ENCODE measurements at places on chromosomes 7 and 10. TPM values are rescaled to one million over a fixed set of nuclear protein-coding genes. Genes with fewer than 3 reads are reported as not detected.

TBATA gene
- total RNA-seq = not detected

HYAL4 gene
- total RNA-seq = not detected

HOXA3 gene
- total RNA-seq = 0.90 TPM

C7orf33 gene
- not detected for total RNA-seq

GPER1 gene
- total RNA-seq = 2.0 TPM

EGFR gene
- total RNA-seq = 63.9 TPM

DNA sequence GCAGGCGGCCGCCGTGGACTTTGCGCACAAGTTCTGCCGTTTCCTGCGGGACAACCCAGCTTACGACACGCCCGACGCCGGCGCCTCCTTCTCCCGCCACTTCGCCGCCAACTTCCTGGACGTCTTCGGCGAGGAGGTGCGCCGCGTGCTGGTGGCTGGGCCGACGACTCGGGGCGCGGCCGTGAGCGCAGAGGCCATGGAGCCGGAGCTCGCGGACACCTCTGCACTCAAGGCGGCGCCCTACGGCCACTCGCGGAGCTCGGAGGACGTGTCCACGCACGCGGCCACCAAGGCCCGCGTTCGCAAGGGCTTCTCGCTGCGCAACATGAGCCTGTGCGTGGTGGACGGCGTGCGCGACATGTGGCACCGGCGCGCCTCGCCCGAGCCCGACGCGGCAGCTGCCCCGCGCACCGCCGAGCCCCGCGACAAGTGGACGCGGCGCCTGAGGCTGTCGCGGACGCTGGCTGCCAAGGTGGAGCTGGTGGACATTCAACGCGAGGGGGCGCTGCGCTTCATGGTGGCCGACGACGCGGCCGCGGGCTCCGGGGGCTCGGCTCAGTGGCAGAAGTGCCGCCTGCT lies 14.1 kb downstream of the SH2B2 start:
- no peaks in the 10 kb centered on the region for H3K4me1 ChIP-seq
- H3K4me3 ChIP-seq = no peak overlapping the region
- no peak overlapping the region for H3K27ac ChIP-seq
- peaks cover 2% of the 10 kb centered on the region for H3K27me3 ChIP-seq
- H3K36me3 ChIP-seq = no peaks in the 10 kb centered on the region

DNA sequence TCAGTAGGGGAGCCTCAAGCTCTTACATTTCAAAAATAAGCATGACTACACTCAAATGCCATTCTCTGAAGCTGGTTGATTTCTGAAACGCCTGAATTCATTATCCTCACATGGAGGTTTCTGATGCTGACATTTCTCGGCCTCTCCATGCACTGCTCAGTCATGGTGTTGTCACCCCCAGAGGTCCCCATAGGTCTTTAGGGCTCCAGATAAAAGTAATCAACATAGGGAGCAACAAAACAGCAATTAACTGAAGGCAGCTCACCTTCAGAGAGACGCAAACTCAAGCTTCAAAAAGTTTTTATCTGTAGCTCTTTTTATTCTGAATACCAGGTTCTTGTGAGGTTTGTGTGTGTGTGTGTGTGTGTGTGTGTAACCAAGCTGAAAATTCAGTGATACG lies 223.2 kb upstream of the LRRN3 start:
- DNase-seq = no peak
- no peaks in the 10 kb centered on the region for H3K36me3 ChIP-seq
- no peaks in the 10 kb centered on the region for H3K27me3 ChIP-seq
- H3K4me3 ChIP-seq = no peak overlapping the region
- H3K27ac ChIP-seq = no peak overlapping the region
- no peaks in the 10 kb centered on the region for H3K4me1 ChIP-seq

GRCh38 chr10:6722616-6723004 lies 142.5 kb upstream of the PRKCQ start:
- H3K27ac ChIP-seq = peak overlapping the region; percentile 94
- H3K36me3 ChIP-seq = no peaks in the 10 kb centered on the region
- DNase-seq = peak; percentile 62
- H3K4me1 ChIP-seq = peaks cover 12% of the 10 kb centered on the region
- H3K4me3 ChIP-seq = no peak overlapping the region

DNA sequence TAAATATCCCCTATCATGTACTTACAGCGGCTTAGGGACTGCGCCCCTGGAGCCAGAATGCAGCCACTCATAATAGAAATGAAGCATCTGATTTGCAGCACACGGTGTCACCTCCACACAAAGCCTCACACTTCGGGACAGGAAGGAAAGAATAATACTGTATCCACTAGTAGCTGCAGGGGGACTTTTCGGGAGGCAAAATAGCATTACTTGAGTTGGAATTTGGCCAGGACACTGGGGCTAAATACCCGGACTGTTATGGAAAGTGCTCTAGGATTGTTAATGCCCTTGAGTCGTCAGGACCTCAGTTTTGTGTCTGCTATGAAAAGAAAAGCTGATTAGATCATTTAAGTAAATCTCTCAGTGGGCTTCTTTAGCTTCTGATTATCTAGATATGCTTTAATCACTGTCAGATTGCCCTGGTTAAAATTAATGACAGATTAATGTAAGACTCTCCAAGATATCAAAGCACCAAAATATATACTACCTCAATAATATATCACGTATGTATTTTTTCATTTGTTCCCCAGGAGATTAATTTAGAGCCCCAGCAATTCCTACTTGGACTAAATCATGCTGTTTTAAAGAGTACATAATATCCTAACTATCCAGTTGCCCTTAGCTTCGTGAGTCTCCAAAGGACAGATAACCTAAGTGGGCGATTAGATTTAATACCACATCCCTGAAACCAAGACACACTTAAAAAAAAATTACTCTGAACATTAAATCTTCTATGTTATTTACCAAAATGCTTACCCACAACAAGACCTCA lies 173.0 kb upstream of the NEBL start:
- no peaks in the 10 kb centered on the region for H3K36me3 ChIP-seq
- no peak overlapping the region for H3K27ac ChIP-seq
- H3K4me1 ChIP-seq = no peaks in the 10 kb centered on the region
- H3K27me3 ChIP-seq = no peaks in the 10 kb centered on the region
- no peak for DNase-seq
- H3K4me3 ChIP-seq = no peak overlapping the region

DNA sequence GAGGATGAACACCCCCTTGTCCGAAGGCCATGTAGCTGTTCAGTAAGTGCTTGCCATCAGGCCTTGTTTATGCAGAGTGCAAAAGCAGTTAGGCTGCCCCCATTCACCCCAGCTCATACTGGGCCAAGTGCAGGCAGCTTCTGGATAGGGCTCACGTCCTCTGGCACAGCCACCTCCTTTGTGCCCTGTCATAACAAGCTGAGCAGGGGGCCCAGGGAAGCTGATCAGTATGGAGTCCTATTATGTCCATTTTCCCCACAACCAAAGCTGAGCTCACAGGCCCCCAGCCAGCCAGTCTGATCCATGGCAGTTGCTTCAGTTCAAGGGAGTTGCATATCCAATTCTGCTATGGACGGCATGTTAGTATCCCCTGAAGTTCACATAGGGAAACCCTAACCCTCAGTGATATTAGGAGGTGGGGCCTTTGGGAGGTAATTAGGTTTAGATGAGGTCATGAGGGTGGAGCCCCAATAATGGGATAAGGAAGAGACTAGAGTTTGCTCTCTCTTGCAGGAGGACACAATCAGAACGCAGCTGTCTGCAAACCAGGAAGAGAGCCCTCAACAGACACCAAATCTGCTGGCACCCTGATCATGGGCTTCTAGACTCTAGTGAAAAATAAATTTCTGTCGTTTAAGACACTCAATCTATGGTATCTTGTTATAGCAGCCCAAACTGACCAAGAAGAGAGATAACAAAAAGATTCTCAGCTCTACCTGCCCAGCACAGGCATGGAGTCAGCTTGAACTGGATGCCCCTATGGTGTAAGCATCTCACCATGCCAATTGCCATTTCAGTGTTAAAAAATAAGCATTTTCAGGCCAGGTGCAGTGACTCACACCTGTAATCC lies 155.9 kb downstream of the FGFR2 start:
- no peak overlapping the region for H3K4me3 ChIP-seq
- no peak overlapping the region for H3K27ac ChIP-seq
- H3K36me3 ChIP-seq = no peaks in the 10 kb centered on the region
- no peak for DNase-seq

- peaks cover 9% of the 10 kb centered on the region for H3K27me3 ChIP-seq
- H3K4me1 ChIP-seq = no peaks in the 10 kb centered on the region
- no peak for DNase-seq
- no peak overlapping the region for H3K27ac ChIP-seq
- H3K36me3 ChIP-seq = no peaks in the 10 kb centered on the region
Observed at GRCh38 chr10:22719406-22720042, 5.1 kb upstream of the PIP4K2A start.

GRCh38 chr10:22637491-22637890 lies 76.9 kb downstream of the PIP4K2A start:
- no peak for DNase-seq
- no peaks in the 10 kb centered on the region for H3K4me1 ChIP-seq
- no peaks in the 10 kb centered on the region for H3K27me3 ChIP-seq
- no peaks in the 10 kb centered on the region for H3K36me3 ChIP-seq
- H3K27ac ChIP-seq = no peak overlapping the region
- no peak overlapping the region for H3K4me3 ChIP-seq

- peaks cover 59% of the 10 kb centered on the region for H3K36me3 ChIP-seq
- no peak overlapping the region for H3K4me3 ChIP-seq
- H3K4me1 ChIP-seq = peaks cover 3% of the 10 kb centered on the region
- no peak for DNase-seq
- no peak overlapping the region for H3K27ac ChIP-seq
Observed at GRCh38 chr7:75986147-75986781, 8.1 kb downstream of the TMEM120A start.

- no peak overlapping the region for H3K4me3 ChIP-seq
- no peaks in the 10 kb centered on the region for H3K4me1 ChIP-seq
- no peak for DNase-seq
- no peaks in the 10 kb centered on the region for H3K27me3 ChIP-seq
- H3K36me3 ChIP-seq = no peaks in the 10 kb centered on the region
Observed at GRCh38 chr7:4184653-4185052, 497.4 kb upstream of the FOXK1 start.

GRCh38 chr7:135489791-135490190 lies 20.1 kb downstream of the CNOT4 start:
- H3K27ac ChIP-seq = no peak overlapping the region
- H3K36me3 ChIP-seq = no peaks in the 10 kb centered on the region

GRCh38 chr10:70132098-70133029 lies at the start of gene AIFM2:
Gene AIFM2 (minus strand): TSS chr10:70132825. CDS start chr10:70124084, 8,741 bp downstream.
- H3K27ac ChIP-seq = peak within 1 kb of the TSS; percentile 66
- peaks cover 17% of the 10 kb centered on the region for H3K4me1 ChIP-seq
- no peaks in the 10 kb centered on the region for H3K27me3 ChIP-seq

GRCh38 chr7:75626954-75627353 lies 111.8 kb downstream of the HIP1 start:
- no peak overlapping the region for H3K27ac ChIP-seq
- H3K27me3 ChIP-seq = no peaks in the 10 kb centered on the region
- DNase-seq = no peak
- H3K4me1 ChIP-seq = peaks cover 5% of the 10 kb centered on the region

DNA sequence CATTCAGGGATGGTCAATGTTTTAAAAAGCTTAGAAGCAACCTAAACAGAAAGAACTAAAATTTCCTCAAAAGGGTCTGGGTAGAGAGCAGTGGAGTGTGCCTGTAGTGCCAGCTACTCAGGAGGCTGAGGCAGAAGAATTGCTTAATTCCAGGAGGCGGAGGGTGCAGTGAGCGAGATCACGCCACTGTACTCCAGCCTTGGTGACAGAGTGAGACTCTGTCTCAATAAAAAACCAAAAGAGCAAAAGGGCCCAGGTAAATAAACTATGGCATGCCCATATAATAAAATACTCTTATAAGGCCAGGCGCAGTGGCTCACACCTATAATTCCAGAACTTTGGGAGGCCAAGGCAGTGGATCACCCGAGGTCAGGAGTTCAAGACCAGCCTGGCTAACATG lies 93.0 kb downstream of the DNMBP start:
- peaks cover 7% of the 10 kb centered on the region for H3K4me1 ChIP-seq
- no peaks in the 10 kb centered on the region for H3K36me3 ChIP-seq
- H3K27me3 ChIP-seq = no peaks in the 10 kb centered on the region
- no peak for DNase-seq
- no peak overlapping the region for H3K27ac ChIP-seq

DNA sequence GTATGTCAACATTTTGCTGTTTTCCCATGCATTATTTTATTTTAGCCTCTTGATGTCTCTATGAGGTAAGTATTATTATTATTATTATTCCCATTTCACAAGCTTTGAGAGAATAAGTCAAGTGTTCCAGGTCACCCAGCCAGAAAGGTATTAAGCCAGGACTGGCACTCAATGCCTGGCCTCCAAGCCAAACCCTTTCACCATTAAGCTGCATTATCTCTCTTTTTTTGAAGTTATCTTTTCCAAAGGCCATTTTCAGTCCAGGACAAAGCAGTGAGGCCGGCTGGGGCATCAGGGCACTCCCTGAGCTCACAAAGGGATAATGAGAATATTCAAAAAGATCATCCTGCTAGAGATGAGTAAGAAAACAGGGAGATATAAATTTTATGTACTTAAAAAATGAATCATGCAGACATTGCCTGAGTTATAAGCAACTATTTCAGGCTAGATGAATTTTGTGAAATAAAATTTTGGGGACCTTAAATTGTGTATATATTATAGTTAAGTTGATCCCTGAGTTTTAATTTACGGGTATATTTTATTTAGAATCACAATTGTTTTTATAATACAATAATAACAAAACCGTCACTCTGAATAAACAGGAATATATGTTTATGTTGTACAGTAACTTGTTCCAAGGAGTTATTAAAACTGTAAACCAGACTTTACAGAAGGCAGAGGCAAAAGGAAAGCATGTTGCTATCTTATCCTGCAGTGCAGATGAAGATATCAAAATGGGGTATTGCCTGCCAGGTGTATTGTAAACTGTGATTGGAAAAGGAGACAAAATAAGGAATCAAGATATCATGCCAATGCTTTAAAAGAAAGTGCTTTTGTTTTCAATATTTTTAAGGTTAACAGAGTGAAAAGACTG lies 51.3 kb upstream of the CAV2 start:
- no peak for DNase-seq
- H3K27me3 ChIP-seq = no peaks in the 10 kb centered on the region
- H3K4me1 ChIP-seq = peaks cover 11% of the 10 kb centered on the region
- peak overlapping the region; percentile 61 for H3K27ac ChIP-seq

DNA sequence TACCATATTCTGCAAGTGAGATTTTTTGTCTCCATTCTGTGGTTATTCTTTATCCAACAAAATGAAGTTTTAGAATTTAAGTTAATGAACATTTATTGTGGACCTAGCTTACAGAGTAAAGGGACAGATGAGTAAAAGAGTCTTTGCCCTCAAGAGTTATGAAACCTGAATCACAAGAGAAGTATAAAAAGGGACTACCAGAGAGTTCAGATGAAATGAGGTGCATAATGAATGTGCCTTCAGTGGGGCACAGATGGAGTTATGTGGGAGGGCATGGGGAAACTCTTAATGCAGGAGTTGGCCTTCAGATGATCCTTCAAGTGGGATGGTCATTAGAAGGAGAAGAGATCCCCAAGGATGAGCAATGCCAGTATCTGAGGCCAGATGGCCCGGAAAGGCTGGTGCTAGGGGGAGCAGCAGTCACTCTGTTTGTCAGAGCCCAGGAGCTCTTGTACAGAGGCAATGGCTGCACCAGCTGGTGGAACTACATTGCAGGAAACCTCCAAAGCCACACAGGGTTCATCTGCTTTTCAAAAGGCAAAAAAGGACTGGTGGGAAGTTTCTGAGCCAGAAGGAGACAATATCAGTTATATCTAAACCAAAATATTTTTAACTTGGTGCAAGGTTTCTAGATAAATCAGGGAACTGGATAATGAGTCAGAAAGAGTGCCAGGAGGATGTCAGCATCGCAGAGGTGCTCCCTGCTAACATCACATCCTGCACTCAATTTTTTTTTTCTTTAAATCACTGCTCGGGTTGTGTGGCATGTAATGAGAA lies 162.0 kb downstream of the KLF6 start:
- H3K27ac ChIP-seq = peak overlapping the region; percentile 15
- peak; percentile 55 for DNase-seq

- H3K36me3 ChIP-seq = no peaks in the 10 kb centered on the region
- DNase-seq = no peak
- H3K27ac ChIP-seq = no peak overlapping the region
- H3K4me3 ChIP-seq = no peak overlapping the region
- peaks cover 6% of the 10 kb centered on the region for H3K4me1 ChIP-seq
Observed at GRCh38 chr7:7446616-7447015, 89.1 kb downstream of the COL28A1 start.
